ENCODE measurements at places on chromosomes 5 and 9.

DNA sequence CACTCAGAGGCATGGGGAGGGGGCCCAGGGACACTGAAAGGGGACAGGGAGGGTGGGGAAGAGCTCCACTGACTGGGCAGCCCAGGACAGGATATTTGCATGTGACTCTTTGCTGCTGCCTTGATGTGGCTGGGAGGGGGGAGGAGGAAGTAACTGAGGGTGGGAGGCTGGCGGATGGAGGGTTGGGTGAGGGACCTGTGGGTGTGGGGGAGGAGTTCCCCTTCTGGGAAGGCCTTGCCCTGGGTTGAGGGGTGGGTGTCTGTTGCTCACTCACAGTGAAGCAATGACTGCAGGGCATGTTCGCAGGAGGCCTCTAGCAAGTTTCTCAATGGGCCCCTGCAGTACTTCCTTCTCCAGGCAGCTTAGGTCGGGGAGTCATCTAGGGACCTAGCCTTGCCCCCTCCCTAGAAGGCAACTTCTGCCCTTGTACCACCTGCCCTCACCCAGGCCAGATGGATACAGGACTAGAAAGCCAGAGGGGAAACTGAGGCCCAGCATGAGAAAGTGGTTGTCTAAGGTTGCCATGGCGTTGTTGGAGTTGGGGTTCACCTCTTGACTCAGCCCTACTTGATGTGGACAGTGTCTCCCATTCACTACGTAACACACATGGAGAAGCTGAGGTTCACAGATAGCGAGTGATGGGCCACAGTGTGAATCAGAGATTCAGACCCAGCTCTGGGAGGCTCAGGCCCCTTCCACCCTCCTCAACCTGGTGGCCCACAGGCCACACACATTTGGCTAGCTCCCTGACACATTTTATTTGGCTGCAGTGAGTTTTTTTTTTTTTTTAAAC, 3.0 kb downstream of the GRK6 start:
- peak; percentile 82 for DNase-seq
- peak overlapping the region; percentile 78 for H3K27ac ChIP-seq
- peaks cover 27% of the 10 kb centered on the region for H3K36me3 ChIP-seq
- H3K4me1 ChIP-seq = peaks cover 87% of the 10 kb centered on the region

DNA sequence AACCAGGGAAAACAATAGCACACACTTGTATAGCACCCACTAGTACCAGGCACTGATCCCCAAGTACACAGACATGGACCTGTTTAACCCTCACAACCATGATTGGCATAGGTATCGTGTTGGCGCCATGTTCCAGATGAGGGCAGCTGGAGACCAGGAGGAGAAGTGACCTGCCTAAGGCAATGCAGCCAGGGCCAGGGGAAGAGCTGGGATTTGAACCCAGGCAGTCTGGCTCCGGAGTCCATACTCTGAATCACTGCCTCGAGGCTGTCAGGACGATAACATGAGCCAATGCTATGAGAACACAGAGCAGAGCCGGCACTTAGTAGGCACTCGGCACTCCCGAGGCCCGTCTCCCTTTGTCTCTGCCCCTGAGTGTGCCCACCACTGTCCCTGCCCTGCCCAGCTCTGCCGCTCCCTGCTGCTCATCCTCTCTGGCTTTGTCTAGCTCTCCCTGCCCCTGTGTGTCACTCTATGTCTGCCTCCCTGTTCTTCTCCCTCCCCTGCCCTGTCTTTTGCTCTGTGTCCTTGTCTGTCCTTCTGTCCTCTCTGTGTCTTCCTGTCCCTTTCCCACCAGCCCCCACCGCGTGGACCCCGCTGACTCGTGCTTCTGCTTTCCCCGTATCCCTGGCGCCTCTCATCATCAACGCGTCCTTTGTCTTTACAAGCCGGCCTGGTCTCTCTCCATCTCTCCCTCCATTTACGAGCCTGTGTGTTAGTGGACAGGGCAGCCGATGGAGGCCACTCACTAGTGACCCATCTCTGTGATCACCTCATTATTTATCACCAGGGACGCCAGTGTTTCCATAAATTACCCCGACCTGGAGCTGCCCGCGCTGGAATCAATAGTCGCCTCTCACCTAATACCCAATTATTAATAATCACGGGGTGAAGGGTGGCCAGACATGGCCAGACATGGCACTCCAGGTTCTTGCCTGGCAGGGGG, 99.4 kb upstream of the MVB12B start:
- H3K4me1 ChIP-seq = peaks cover 3% of the 10 kb centered on the region
- DNase-seq = no peak
- no peak overlapping the region for H3K4me3 ChIP-seq
- no peak overlapping the region for H3K27ac ChIP-seq

GRCh38 chr9:114798780-114799427, 6.9 kb downstream of the TNFSF15 start:
- DNase-seq = no peak
- no peaks in the 10 kb centered on the region for H3K36me3 ChIP-seq
- no peaks in the 10 kb centered on the region for H3K4me1 ChIP-seq
- H3K4me3 ChIP-seq = no peak overlapping the region

- DNase-seq = no peak
- no peaks in the 10 kb centered on the region for H3K36me3 ChIP-seq
- no peaks in the 10 kb centered on the region for H3K4me1 ChIP-seq
- no peak overlapping the region for H3K4me3 ChIP-seq
Observed at GRCh38 chr5:1917830-1918487, 35.2 kb upstream of the IRX4 start.

DNA sequence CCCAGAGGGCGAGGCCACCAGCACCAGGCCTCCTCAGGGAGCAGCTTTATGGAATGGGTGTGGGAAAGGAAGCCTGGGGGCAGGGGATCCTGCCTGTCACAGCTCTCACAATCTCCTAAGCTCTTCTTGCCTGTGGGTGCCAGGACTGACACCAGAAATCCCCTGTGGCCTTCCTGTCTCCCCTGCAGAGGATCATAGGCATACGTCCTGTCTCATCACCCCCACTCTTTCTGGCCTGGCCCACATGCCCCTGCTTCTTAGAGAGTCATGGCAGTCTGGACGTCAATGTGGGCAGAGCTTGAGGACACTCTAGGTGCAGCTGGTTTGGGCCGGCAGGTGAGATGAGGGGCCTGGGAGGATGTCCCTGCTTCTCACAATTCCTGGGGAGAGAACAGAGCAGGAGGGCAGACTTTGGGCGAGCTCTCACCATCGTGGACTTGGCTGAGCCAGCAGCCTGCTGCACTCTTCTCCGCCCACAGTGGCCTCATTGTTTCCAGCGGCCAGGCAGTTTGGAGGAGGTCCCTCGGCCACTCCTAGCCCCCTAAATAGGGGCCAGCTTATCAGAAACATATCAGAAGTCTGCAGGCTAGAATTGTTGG, 67.3 kb upstream of the ZFR start:
- no peak for DNase-seq
- H3K4me3 ChIP-seq = no peak overlapping the region
- H3K27me3 ChIP-seq = no peaks in the 10 kb centered on the region
- no peak overlapping the region for H3K27ac ChIP-seq

GRCh38 chr9:133113163-133113948, 7.7 kb downstream of the RALGDS start:
- no peak for DNase-seq
- H3K27ac ChIP-seq = peak overlapping the region; percentile 47
- no peaks in the 10 kb centered on the region for H3K27me3 ChIP-seq
- peaks cover 41% of the 10 kb centered on the region for H3K36me3 ChIP-seq
- no peak overlapping the region for H3K4me3 ChIP-seq
- peaks cover 53% of the 10 kb centered on the region for H3K4me1 ChIP-seq

DNA sequence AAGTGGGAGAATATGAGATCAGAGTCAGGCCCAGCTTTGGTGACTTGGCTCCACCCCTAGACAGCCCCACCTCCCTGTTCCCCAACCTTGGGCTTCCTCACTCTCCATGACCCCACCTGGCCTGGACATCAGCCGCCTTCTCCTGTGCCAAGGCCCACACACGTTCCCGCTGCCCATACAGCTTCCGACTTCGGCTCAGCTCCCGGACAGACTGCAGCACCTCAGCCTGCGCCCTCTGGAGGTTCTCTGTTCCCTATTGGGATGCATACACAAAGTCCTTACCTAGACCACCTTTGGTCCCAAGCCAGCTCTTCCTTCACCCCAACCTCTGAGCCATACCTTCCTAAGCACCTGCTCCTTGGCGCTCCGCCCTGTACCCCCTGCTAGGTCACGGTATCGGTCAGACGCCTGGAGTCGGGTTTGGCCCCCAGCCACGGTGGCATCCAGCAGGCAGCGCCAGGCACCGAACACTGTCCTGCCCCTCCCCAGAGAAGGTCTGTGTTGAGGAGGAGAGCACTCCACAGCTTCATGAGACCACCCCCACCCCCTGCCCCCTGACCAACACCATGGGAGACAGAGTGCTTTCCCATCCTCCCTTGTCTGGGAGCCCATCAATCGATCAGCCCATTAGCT, 2.0 kb downstream of the FCHSD1 start:
- H3K27ac ChIP-seq = no peak overlapping the region
- no peak overlapping the region for H3K4me3 ChIP-seq
- H3K36me3 ChIP-seq = peaks cover 36% of the 10 kb centered on the region
- H3K4me1 ChIP-seq = peaks cover 8% of the 10 kb centered on the region

- H3K27me3 ChIP-seq = no peaks in the 10 kb centered on the region
- H3K27ac ChIP-seq = no peak overlapping the region
- DNase-seq = no peak
- no peaks in the 10 kb centered on the region for H3K36me3 ChIP-seq
Observed at GRCh38 chr5:97666783-97667182, 483.7 kb upstream of the RIOK2 start.

GRCh38 chr5:172414531-172415361, 39.6 kb downstream of the SH3PXD2B start:
- H3K27me3 ChIP-seq = no peaks in the 10 kb centered on the region
- no peak overlapping the region for H3K4me3 ChIP-seq
- no peaks in the 10 kb centered on the region for H3K36me3 ChIP-seq
- no peak for DNase-seq
- H3K4me1 ChIP-seq = no peaks in the 10 kb centered on the region
- no peak overlapping the region for H3K27ac ChIP-seq

GRCh38 chr5:177473443-177474001, at the start of gene DBN1:
DBN1 (minus strand) TSS chr5:177473634; CDS start chr5:177473521, 113 bp downstream.
- no peak for DNase-seq
- no peaks in the 10 kb centered on the region for H3K27me3 ChIP-seq
- H3K27ac ChIP-seq = no peak within 1 kb of the TSS
- no peaks in the 10 kb centered on the region for H3K36me3 ChIP-seq

DNA sequence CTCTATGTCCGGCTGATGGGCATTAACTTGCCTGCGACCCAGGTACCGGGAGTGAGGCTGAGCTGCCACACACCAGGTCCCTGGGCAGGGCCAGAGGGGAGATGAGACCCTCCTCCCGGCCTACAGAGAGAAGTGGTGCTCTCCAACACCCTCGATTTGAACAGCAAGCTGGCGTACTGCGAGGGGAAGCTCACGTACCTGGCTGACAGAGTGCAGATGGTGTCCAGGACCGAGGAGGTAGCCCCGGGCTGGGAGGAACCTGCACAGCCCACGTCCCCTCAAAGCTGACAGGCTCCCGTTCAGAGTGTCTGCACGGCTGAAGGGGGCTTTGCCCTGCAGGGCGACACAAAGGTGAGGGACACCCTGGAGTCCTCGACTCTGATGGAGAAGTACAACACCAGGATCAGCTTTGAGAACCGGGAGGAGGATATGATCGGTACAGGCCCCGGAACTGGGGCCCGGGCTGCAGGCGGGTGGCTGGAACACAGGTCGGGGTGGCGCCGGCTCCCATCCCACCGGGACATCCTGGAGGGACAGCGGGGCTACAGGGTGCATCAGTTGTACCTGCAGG, 1.0 kb upstream of the RABL6 start:
- no peaks in the 10 kb centered on the region for H3K36me3 ChIP-seq
- H3K27ac ChIP-seq = peak overlapping the region; percentile 89
- H3K4me1 ChIP-seq = peaks cover 21% of the 10 kb centered on the region

GRCh38 chr5:133761632-133762031, 149.3 kb upstream of the FSTL4 start:
- H3K27me3 ChIP-seq = no peaks in the 10 kb centered on the region
- H3K4me3 ChIP-seq = no peak overlapping the region
- no peaks in the 10 kb centered on the region for H3K36me3 ChIP-seq
- H3K4me1 ChIP-seq = no peaks in the 10 kb centered on the region
- H3K27ac ChIP-seq = no peak overlapping the region

DNA sequence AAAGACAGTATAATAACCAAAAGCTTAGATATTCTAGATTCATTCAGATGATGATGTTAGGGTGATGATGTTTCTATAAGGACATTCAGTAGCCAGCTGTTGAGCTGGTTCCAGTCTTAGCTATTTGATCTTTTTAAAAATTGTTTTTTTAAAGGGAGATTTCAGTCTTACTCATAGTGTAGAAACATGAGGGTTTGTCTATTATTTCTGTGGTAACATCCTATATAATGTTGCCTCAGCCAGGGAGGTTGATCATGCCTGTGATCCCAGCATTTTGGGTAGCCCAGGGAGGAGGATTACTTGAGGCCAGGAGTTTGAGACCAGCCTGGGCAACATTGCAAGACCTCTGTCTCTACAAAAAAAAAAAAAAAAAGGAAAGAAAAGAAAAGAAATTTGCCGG, 167.8 kb downstream of the DOCK2 start:
- no peak overlapping the region for H3K4me3 ChIP-seq
- DNase-seq = no peak
- no peaks in the 10 kb centered on the region for H3K4me1 ChIP-seq
- H3K36me3 ChIP-seq = peaks cover 36% of the 10 kb centered on the region

DNA sequence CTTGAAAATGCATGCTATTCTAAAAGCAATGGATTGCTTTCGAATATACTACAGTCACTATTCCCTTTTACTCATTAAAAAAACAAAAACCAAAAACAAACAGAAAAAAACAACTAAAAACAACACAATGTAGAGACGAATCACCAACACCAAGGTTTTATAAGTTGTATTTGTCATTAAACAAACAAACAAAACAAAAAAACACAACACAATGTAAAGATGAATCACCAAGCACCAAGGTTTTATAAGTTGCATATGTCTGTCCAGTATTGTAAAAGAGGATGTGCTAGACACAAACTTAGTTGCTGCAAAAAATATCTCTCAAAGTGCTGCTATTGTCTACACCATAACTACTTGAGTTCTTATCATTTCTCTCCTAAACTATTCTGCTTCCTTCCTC, 1269.2 kb downstream of the EFNA5 start:
- DNase-seq = no peak
- H3K4me1 ChIP-seq = no peaks in the 10 kb centered on the region
- H3K4me3 ChIP-seq = no peak overlapping the region
- no peak overlapping the region for H3K27ac ChIP-seq
- H3K27me3 ChIP-seq = no peaks in the 10 kb centered on the region

- no peak for DNase-seq
- no peaks in the 10 kb centered on the region for H3K36me3 ChIP-seq
- no peak overlapping the region for H3K27ac ChIP-seq
- H3K4me1 ChIP-seq = no peaks in the 10 kb centered on the region
- H3K4me3 ChIP-seq = no peak overlapping the region
Observed at GRCh38 chr5:135551593-135552447, 16.1 kb upstream of the NEUROG1 start.
